Glomerular endothelial cell (primary cell): ENCODE measurements at places on chromosomes 5 and 9. TPM values are rescaled to one million over a fixed set of nuclear protein-coding genes. Genes with fewer than 3 reads are reported as not detected.

The GDNF gene
- total RNA-seq = 0.10 TPM in 1 of 2 replicates, not detected in the other

The MCTP1 gene
- 9.0 and 51.7 TPM in 2 replicates for total RNA-seq

The ZNF354C gene
- 3.1 and 4.6 TPM in 2 replicates for total RNA-seq

The SLC6A3 gene
- total RNA-seq = not detected in 2 replicates

The ALDOB gene
- total RNA-seq = not detected in 2 replicates

The ARHGEF37 gene
- 4.6 and 8.5 TPM in 2 replicates for total RNA-seq

The PCDHGA6 gene
- 4.5 and 6.6 TPM in 2 replicates for total RNA-seq

The PCDHGA2 gene
- 2.6 and 4.1 TPM in 2 replicates for total RNA-seq
